Type B pancreatic cell (in vitro differentiated cells): ENCODE measurements at places on chromosomes 4 and X.

GRCh38 chr4:183493246-183493645 is 11.6 kb upstream of the ING2 start:
- DNase-seq: no peak

GRCh38 chr4:10239982-10240654 is 123.5 kb upstream of the WDR1 start:
- DNase-seq: no peak

GRCh38 chrX:115533485-115533884 is 27.5 kb upstream of the PLS3 start:
- no peak for DNase-seq

- DNase-seq: no peak
Measured at GRCh38 chr4:19319607-19320006, 932.1 kb upstream of the SLIT2 start.

GRCh38 chr4:139726615-139727014 is 61.0 kb downstream of the MGST2 start:
- no peak for DNase-seq

- no peak for DNase-seq
Measured at GRCh38 chr4:108097990-108098553, 70.7 kb downstream of the LEF1 start.

DNA sequence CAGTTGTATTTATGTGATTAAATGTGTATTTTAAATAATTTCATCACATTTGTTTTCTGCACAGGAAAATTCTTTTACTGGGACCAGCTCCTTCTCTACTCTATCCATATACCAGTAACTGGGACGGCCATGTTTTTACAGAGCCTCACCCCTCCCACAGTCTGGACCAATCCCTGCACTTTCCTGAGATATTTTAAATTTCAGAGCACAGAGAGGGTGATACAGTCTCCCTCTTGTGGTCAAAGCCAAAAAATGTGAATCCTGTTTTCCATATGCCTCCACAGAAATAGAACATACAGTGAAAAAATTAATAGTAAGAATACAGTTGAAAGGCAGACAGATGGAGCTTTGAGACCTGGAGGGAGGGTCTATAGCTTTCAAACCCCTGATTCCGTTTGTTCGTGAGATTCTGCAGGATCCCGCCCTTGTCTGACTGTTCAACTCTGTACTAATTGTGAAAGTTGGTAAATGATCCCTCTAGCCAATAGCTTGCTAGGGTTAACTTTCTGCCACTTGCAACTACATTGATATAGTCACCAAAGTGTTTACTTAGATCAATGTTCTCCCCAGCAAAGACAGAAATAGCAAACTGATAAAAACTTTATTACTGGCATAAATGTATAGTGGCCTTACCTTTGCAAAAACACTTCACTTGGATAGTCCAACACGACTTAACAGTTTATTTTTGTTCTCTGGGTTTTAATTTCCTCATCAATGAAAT is 172.2 kb downstream of the PPARGC1A start:
- no peak for DNase-seq

DNA sequence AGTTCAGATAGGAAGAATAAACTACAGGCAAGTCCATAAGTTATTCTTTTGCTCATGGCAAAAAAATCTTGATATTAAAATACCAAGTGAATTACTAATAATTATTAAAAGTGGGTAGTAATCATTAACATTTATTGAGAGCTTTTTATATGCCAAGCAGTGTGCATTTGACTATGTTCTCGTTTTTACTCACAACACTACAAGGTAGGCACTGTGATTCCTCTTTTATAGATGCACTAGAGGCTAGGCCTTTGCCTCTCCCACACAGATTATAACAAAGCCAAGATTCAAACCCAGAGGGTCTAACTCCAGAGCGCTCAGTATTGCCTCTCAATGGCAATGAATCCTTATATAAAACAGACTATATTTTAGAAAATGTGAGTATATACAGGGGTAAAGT is 254.2 kb downstream of the NAF1 start:
- DNase-seq: no peak

DNA sequence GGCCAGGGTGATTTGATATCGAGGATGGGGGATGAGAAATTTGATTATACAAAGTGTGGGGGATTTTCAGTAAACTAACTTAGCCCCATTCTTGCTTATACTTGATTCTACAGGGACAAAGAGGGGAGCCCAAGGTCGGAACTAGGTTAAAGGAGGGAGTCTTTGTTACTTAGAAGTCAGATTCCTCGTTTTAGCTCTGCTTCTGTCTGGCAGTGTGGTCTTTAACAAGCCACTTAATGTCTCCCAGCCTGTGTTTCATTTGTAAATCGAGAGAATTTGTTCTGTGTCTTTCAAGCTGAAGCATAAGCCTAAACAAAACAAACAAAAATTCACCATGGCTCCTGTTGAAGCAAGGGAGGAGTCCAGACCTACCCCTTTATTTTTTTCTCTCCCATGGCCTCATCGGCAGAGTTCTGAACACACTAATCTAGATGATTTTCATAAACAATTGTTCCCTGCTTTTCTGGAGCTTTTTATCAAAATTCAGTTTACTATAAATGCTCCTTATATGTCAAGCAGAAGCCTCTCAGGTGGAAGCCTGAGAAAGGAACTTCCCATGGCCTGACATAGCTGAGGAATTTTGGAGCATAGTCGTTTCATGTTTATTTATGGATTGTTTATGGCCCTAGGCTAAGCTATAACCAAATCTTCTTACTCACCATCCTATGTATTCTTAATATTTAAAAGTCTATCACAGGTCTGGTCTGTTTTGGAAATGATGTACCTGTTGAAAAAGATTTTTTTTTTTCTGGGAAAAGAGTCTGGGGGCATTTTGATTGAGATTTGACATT is 62.6 kb upstream of the SYTL5 start:
- no peak for DNase-seq

GRCh38 chr4:38821739-38822138 is 17.1 kb upstream of the TLR1 start:
- DNase-seq: no peak

DNA sequence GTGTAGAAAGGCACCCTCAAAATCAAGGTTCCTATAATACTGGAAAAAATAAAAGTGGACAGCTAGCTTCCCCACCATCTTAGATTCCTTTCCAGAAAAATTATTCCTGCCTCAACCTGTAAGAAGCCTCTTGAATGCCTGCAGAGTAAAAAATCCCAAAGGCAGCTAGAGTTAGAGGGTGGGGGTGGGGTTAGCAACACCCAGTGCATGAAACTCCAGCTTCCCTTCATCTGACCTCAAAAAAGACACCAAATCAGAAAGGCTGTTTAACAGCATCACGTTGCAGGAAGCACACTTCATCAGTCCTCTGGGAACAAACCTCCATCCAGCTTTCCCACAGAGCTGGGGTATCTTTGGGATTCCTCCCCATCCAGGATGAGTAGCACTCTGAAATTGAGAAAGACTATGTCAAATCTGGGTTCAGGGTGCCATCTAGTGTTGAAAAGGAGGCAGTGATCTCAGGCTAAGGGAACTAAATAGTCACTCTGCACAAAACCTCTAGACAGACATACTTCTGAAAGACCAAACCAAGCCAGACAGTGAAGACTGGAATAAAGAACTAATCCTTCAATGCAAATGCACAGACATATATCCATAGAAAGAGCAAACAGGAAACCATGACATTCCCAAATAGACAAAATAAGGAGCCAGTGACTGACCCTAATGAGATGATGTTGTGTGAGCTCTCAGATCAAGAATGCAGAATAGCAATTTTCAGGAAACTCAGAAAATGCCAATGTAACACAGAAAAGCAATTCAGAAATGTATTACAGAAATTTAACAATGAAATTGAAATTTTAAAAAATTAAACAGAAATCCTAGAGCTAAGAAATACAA is 97.9 kb downstream of the ARHGEF9 start:
- DNase-seq: no peak

DNA sequence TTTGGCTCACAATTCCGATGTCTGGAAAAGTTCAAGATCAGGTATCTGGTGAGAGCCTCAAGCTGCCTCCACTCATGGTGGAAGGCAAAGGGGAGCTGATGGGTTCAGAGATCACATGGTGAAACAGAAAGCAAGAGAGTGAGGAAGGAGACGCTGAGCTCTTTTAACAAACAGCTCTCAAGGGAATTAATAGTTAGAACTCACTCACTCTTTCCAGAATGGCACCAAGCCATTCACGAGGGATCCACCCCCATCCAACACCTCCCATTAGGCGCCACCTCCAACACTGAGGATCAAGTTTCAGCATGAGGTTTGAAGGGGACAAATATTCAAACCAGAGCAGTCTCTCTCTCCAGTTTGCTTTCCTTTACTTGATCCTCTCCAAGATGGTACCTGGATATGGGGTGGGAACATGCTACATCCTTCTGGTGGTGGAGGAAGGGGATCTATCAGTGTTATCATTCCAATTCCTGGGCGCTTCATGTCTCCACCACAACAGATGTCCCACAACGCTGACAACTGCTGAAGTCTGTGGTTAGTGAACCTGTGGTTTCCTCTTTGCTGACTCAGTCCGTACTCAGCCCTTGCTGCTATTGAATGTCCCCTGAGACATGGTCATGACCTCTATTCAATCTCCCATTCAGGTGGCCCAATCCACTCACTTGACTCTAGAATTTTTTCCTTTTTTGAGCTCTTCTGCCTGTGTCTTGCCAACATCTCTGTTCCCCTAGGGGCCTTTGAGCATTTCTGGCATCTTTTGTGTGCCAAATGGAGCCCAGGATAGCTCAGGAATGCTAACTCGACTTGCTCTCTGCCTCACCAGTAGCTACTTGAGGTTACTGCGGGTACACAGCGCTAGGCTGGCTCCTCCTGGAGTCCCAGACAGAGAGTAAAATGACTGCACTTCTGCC is 395.2 kb downstream of the MID1IP1 start:
- no peak for DNase-seq

GRCh38 chr4:23009093-23009492 is 316.4 kb downstream of the GBA3 start:
- DNase-seq: no peak

DNA sequence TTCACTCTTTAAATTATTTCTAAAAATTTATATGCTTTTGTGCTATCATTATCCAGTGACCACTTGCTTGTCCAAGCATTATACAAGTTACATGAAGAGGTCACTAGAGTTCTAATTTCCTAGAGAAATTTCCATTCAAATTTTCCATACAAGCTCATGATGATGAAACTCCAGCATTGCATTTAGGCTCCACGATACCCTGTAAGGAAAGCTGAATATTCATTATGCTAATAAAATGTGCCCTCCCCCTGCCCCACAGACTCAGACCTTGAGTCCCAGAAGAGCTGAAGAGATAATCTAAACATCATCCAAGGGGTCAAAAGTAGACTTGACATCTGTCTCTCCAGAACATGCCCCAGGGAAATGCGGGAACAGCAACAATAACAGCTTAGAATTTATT is 19.6 kb upstream of the FAM156A start:
- no peak for DNase-seq

GRCh38 chrX:69082055-69082752 is 83.0 kb downstream of the PJA1 start:
- no peak for DNase-seq

GRCh38 chr4:3085948-3086670 is 11.6 kb downstream of the HTT start:
- DNase-seq: no peak

- DNase-seq: no peak
Measured at GRCh38 chr4:84110040-84110439, 389.1 kb downstream of the NKX6-1 start.

- DNase-seq: no peak
Measured at GRCh38 chr4:165716472-165716871, 156.6 kb upstream of the TLL1 start.

DNA sequence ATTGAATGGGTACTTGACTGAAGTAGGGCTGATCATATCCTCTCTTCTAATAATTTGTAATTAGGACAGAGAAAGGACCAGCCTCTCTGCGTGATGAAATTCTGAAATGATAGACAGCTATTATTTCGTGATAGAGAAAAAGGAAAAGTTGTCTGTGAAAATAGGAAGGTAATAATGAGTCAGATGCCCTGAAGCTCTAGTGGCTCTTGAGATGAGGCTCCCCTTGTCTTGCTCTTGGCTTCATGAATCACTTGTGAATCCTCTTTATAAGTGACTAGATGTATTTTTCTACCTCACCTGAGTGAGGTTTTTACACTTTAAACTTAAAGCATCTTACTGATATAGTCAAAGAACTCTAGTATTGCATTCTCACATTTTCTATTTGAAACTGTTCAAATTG is 888.9 kb downstream of the PCDH18 start:
- no peak for DNase-seq

- no peak for DNase-seq
Measured at GRCh38 chrX:24364851-24365538, 4.6 kb downstream of the SUPT20HL1 start.

DNA sequence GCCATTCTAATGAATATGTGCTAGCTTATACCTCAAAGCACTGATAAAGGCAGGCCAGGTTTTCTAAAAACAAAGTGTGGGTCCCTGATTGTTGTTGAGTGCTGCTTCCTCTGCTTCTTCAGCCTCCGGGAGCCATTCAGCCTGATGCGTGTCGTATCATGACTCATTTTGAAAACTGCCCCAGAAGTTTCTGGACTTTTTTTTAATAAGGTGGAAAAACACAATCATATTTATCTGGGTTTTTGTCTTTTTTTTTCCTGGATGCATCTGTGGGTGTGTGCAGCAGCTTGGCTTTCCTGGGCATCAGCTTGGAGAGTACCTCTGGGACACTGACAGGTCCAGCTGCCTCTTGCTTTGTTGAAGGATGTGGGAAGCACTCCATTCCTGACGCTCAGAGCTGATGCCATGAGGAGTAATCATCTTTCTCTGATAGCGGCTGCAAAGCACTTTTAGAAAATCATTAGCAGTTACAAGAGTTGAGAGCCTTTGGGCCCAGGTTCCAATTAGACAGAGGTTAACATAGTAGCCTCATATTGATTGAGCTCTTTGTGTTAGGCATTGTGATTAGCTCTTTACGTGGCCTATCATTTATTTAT is 66.9 kb downstream of the PARM1 start:
- DNase-seq: no peak

DNA sequence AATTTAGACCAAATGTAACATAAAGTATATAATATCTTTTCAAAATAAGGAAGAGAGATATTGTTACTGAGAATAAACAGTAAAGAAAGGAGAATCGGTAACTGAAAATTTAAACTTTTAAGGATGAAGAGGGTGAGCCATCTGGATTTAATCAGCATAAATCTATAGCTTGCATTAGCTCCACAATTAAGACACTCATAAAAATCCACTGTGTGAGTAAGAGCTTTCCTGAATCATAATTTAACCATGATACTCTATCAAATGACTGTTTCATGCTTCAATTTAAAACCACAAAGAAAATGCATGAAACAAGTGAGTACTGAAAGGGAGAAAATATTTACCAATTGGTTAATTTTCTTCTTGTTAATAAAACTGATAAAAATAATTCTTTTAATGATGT is 951.5 kb upstream of the SLIT2 start:
- DNase-seq: no peak
